ENCODE measurements at places on chromosomes 12 and 14. TPM values are rescaled to one million over a fixed set of nuclear protein-coding genes. Genes with fewer than 3 reads are reported as not detected.

GRCh38 chr14:104392396-104393198 lies 187.0 kb upstream of the C14orf180 start:
- DNase-seq = no peak

DNA sequence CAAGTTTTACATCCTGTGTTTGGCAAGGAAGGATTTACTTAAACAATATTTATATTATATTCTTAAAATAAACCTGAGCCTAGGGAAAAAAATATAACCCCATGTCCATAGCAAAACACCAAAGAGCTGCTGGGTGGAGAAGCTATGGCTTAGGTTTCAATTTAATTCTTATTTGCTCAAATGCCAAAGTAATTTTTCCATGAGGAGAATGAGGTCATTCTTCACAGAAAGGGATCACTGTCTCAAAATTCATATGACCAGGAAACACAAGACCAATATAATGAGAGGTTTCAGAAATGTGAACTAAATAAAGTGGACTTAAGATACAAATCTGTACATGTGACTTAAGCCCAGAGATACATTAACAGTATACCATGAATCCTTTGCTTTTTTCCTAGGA lies 195.0 kb downstream of the PHLDA1 start:
- DNase-seq = no peak

DNA sequence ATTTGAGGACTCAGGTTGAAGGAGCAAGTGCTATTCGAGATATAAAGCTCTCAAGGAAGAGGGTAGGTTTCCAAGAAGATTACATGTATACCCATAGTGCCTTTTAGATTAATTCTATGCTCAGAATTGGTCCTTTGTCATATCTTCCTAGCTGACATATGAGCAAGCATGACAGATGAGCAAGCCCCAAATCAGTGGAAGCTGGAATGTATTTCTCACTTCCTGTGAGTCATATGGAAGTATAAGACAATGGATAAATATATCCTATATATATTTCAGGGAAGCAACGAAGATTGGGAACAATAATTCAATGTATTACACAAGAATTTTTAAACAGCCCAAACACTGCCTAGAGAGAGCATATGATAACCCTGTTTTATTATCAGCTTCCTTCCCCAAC lies 674.1 kb upstream of the ATXN7L3B start:
- DNase-seq = no peak

- DNase-seq = no peak
Measured at GRCh38 chr12:115032521-115032920, 348.5 kb upstream of the TBX3 start.

GRCh38 chr14:63076488-63076887 lies 31.2 kb upstream of the KCNH5 start:
- DNase-seq = no peak

- no peak for DNase-seq
Measured at GRCh38 chr12:87140262-87140661, 884.1 kb upstream of the MGAT4C start.

GRCh38 chr12:124364543-124364942 lies 69.7 kb downstream of the RFLNA start:
- no peak for DNase-seq

The P2RX2 gene
- 0.15 TPM for total RNA-seq

The SRRM4 gene
- total RNA-seq = 0.34 TPM

The CIROP gene
- total RNA-seq = 0.06 TPM

The TMCC3 gene
- 7.2 TPM for total RNA-seq

The AMN gene
- total RNA-seq = not detected

All from neural progenitor cell (in vitro differentiated cells).